ENCODE measurements at places on chromosomes 7 and 10. TPM values are rescaled to one million over a fixed set of nuclear protein-coding genes. Genes with fewer than 3 reads are reported as not detected.

The CRYGN gene
- 0.87 TPM for total RNA-seq

DNA sequence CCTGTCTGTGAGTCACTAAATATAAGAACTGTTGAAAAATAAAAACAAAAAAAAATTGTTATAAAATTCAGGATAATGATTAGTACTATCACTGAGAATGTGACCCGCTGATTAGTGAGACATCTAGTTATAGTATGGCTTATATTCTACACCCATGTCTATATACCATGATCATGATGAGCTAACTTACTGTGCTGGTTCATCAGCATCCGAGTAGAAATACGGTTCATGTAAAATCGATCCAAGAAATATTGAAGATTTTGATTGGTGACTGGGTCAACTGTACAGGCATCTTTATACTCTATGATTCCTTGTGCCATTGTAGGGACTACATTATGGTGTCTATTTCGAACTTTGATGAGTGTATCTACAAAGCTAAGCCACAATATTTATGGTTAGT lies 3.7 kb downstream of the PDK4 start:
- no peak for DNase-seq

DNA sequence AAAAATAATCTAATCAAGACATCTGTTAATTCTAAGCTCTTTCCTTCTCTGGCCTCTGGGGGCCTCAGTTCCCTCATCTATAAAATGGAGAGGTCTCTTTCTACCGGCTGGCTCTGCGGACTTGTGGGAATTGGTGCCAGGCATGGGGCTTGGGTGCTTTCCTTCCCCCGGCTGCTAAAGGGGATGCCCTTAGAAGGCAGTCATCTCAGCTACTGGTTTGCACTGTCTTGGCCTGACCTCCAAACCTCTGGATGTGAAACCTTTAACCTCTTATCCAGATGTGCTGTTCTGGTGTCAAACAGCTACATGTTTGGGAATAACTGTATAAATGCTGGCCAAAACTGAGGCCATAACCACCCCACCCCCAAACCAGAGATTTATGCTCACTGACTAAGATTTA lies 320.0 kb downstream of the RPS24 start:
- no peak for DNase-seq

DNA sequence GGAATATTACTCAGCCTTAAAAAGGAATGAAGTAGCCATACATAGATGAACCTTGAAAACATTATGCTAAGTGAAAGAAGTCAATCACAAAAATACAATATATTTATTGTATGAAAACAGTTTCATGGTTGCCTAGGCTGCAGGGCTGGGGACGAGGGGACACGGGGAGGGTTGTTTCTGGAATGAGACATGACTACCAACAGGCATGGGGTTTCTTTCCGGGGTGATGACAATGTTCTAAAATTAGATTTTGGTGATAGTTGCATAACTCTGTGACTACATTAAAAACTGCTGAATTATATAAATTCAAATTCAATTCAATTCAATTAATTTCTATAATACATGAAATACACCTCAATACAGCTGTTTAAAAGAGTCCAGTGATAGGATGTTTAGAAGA lies 88.0 kb downstream of the ARHGAP22 start:
- no peak for DNase-seq

DNA sequence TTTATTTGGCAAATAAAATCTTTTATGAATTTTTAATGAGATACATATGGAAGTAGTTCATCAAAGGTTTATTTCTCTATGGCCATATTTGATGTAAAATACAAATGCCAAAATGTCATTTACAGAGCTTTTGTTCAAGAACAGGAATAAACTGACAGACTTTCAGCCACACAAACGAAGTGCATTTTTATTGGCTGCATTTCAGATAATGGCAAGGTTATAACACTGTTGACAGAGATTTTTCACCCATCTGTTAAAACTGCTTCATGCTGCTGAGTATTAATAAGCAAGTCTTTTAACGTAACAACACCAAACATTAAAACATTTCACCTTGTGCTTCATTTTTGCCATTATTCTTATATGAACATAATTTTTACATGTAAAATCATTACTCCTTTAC lies 254.4 kb downstream of the ANKRD7 start:
- no peak for DNase-seq

The RPP38 gene
- total RNA-seq, result 14.5 TPM

DNA sequence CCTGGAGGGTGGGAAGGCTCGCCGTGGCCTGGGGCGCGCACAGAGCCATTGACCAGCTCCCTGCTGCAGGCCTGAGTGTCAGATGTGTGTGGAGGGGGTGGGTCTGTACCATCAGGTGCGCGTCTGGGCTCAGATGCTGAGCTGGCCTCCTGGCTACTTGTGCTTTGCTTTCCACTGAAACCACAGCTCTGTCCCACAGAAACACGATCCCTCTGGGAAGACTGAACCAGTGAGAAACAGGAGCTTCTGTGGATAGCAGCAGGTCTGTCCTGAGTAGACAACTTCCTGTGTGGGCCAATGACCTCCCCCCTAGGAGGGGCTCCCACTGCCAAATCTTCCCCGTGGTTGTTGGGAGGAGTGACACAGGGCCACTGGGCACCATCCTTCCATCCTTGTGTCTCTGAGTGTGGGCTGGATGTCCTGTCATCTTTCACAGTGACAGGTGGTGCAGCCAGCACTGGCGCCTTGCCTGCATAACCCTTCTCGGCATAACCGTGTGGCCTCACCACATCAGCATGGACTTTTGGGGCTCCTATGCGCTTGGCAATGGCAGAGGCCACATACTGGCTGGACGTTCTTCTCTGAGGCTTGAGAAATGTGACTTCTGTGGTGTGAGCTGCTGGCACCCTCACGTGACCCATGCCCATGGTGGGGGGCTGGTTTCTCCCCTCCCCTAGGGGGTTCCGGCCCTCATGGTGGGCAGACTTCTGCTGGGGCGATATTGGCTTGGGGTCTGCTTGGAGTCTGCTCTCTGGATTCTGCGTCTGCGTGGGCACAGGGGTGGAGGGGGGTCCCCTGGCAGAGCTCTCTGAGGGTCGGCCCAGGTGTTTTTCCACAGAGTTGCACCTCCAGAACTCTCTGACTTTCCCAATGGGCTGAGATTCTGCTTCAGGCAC lies 245.5 kb upstream of the GRB10 start:
- no peak for DNase-seq

DNA sequence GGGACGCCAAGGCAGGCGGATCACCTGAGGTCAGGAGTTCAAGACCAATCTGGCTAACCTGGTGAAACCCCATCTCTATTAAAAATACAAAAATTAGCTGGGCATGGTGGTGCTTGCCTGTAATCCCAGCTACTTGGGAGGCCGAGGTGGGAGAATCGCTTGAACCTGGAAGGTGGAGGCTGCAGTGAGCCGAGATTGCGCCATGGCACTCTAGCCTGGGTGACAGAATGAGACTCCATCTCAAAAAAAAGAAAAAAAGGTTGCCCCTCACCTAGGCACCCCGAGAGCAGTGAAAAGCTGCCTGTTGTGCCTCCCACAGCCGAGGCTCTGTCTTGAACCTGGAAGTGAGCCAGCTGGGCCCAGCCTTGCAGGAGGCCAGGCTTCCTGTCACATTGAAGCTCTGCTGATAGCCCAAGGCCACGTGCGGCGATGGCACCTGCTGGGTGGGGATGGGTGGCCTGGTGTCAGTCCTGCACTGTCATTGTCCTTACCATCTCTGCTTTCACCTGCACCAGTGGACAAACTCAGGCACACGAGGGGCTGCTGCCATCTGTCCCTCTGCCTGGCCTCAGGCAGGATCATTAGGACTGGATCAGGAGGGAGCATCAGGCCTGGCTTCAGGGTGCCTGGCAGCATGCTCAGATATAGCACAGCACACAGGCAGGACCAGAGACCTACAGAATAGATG lies 37.8 kb downstream of the DNAJB12 start:
- DNase-seq, result no peak

DNA sequence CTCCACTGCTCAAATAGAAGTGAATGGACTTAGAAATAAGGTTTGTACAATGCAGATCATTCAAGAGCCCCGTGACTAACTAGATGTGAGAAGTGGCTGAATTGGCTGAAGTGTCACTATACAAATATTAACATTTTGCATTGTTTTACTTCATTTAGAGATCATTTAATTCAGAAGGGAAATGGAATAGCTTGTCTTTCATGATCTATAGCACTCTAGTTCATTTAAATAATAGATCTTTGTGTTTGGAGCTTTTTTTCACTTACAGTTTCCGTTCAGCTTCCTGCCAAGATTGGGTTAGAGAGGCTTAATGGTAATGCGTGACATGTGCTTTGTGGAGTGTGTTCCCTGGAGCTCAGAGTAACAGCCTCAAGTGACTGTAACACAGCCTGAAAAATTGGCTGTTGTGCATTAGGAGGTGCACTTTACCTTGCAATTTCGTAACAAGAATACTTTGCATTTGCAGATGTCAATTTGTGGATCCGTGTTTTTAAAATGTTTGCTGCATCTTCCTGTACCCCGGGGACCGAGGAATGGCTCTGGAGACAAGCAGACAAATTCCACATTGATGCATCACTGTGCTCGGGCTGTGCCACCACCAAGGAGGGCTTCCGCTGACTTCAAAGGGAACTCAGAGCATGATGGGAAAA lies 170.3 kb downstream of the NRP1 start:
- no peak for DNase-seq

DNA sequence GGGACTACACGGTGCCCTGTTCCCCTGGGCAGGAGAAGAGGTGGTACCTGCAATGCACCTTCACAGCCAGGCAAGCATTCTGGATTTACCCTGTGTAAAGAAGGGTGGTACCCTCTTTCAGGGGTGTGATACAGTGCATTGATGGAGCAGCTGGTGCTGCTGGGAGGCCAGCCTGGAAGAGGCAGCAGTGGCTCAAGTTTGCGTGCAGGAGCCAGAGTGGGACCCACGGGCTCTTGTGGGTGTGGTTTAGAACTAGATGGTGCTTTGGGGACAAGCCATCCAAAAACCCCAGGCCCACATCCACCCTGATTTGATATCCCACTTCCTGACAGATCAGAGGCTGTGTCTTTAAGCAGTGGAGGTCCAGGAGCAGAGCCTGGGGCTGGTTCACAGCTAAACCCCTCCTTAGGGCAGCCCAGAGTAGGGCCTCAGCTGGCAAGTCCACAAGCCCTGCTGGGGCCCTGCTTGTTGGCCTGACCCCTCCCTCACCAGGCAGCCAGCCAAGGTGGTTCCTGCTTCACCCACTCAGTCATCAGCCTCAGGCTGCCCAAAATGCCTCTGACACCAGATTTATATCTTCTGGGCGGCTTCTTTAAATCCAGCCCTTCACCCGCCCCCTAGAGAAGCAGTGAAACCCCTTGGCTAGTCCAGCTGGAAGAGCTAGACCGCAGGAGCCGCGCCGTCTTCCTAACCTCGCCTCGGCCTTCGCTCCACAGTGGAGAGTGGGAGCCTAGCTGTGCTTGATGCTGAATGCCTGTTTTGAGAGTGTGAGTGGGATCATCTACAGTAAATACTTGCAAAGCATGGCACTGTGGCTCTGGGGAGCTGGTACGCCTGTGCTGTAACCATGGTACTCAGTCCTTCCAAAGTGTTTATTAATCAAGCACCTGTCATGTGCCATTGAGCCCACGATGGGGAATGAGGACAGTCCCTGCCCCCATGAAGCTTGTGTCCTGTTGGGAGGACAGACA lies 1.4 kb upstream of the ASIC3 start:
- no peak for DNase-seq

GRCh38 chr7:94510582-94511496 lies 1.2 kb downstream of the CASD1 start:
- no peak for DNase-seq

- DNase-seq, result no peak
These were observed 121.5 kb downstream of the SNX10 start for GRCh38 chr7:26413007-26413691.

GRCh38 chr7:31320675-31321074 lies 19.9 kb downstream of the NEUROD6 start:
- DNase-seq, result no peak

GRCh38 chr7:31788445-31788844 lies 101.4 kb downstream of the PPP1R17 start:
- DNase-seq, result no peak

GRCh38 chr10:119025776-119026175 lies 3.7 kb upstream of the NANOS1 start:
- DNase-seq, result no peak

The GBF1 gene
- total RNA-seq, result 31.0 TPM

The SPDYE6 gene
- not detected for total RNA-seq

- DNase-seq, result no peak
These were observed 4.0 kb upstream of the PLXNA4 start for GRCh38 chr7:132580277-132580676.

- DNase-seq, result no peak
These were observed 885.6 kb upstream of the ZNF722 start for GRCh38 chr7:63112764-63113712.

The SPDYE2B gene
- not detected for total RNA-seq

The TYW1B gene
- 2.4 TPM for total RNA-seq

- DNase-seq, result no peak
These were observed 53.8 kb downstream of the COL13A1 start for GRCh38 chr10:69855346-69856111.

DNA sequence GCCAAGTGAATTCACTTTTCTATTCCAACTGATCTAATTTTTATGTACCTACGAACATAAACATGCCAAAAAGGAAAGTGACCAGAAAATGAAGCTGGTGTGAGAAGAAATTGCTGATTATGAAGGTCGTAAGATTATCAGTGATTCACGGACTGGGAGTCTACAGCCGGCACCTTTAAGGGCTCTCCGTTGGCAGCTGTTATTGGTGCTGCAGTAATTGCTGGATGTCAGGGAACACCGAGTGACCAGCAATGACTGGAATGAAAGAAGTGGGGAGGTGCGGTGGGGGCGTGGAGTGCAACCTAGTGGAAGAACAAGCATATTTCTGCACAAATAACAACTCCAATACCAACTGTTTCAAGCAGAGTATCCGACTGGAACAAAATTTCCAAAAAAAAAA lies 109.8 kb upstream of the TARP start:
- DNase-seq, result no peak

The TMEM140 gene
- 33.2 TPM for total RNA-seq

DNA sequence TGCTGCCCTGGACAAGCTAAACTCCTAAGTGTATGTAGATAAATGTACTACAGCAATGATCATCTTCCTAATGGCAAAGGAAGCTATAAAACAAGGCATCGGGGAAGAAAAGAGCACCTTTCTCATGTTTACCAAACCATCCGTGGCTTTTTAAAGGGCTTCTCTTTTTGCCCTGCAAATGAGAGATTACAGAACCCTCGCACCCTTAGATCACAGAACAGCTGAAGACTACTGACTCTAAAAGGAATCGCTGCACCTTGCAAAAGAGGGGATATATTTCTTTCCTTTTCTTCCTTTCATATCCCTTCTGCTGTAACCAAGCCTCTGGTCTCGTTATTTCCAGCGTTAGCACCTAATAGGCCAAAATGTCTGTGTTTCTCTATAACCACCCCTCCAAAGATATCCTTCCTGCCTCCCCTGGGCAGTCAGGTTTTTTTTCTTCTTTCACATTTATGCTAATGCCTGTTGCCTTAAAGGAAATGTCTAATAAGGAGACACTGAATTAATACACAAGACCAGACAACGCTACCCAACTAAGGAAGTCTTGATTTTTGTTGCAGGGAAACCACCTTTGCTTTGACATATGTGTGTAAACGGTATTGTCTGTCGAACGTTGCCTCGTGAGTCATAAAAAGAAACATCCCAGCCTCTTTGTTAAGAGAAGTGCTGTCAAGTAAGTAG lies 10.5 kb downstream of the ST8SIA6 start:
- DNase-seq, result no peak

- DNase-seq, result no peak
These were observed 17.5 kb upstream of the CHST15 start for GRCh38 chr10:124110882-124111281.

GRCh38 chr7:29039821-29040578 lies 81.9 kb upstream of the TRIL start:
- no peak for DNase-seq

The PNLIPRP1 gene
- total RNA-seq, result 0.66 TPM

Measured in tibial nerve (tissue), 4 donors.